ENCODE measurements at places on chromosomes 1 and 21.

DNA sequence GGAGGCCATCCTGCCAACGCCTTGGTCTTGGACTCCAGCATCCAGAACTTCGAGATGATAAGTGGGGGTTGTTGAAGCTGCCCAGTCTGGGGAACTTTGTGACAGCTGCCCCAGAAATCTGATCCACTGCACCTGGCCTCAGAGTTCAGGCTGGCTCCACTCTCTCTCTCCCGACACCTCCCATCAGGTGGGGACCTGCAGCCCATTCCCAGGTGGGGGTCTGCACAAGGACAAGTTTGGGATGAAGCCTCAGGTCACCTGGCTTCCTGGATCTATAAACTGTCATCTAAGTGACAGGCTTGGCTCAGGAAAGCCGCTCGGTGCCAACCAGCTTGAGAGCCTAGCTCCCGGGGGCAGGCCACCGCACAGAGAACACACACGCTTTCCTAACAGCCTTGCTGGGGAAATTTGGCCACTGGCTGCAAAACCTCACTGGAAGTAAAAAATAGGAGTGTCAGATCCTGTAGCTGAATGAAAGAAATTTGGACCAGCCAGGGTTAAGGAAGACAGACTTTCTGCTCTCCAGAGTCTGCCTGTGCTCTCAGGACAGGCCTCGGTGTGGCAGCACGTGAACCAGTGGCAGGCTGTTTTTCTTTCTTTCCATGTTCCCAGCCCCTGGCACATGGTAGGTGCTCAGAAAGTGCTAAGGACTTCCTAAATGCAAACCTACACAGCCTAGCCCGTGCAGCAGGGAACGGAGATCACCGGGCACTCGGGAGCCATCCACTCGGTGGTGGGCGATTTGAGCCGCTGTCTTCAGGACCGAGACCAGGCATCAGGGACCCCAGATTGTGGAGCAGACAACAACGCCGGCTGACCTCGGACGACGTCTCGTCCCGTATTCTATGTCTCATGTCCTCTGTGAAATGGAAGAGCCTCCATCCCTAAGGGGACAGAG is 42.6 kb upstream of the LBR start:
- DNase-seq: no peak

DNA sequence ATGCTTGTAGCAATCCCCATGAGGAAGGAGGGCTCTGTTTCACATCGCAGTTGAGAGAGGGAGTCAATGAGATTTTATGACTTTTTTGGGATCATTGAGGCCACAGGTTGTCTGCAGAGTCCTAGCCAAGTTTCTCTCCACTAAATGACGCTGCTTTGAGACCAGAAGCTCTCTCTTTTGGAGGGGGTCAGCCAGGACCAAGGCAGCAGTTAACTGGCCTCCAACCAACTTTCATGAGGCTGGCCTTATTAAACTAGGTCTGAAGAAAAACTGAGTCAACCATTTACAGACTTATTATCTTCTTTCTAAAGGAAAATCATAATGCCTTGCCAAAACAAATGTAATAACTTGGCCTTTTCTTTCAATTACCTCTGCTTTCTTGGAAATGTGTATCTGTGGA is 8.6 kb downstream of the WLS start:
- DNase-seq: no peak

GRCh38 chr1:84365225-84366221 is 32.8 kb upstream of the DNASE2B start:
- DNase-seq: no peak

- DNase-seq: no peak
Observed at GRCh38 chr21:38455403-38455802, 42.9 kb downstream of the ERG start.

GRCh38 chr1:92038695-92039346 is 9.0 kb downstream of the EPHX4 start:
- DNase-seq: no peak

DNA sequence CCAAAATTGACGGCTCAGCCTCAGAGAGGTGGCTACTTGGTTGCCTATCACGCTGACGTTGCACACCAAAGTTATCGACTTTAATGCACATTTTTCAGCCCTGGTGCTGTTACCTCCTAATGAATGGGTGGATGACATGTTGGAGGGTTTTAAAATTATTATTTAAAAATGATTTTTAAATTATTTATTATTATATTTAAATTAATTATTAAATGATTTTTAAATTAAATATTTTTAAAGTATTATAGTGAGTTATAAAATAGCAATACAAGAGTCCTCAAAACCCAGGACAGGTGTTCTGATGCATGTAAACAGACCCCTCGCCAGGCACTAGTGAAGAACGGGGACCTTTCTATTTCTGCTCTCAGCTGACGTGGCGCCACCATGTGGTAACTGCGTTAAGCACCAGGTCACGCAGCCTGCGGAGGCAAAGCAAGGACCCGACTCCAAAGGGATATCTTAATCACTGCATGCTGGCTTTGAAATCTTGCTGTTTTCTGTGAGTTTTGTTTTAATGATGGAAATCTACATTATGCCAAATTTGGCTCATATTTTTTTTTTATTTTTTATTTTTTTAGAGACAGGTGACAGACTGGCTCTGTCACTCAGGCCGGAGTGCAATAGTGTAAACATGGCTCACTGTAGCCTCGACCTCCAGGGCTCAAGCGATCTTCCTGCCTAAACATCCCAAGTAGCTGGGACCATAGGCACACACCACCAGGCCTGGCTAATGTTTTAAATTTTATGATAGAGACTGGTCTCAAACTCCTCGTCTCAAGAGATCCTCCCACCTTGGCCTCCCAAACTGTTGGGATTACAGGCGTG is 22.6 kb downstream of the CASP9 start:
- peak; percentile 48 for DNase-seq

DNA sequence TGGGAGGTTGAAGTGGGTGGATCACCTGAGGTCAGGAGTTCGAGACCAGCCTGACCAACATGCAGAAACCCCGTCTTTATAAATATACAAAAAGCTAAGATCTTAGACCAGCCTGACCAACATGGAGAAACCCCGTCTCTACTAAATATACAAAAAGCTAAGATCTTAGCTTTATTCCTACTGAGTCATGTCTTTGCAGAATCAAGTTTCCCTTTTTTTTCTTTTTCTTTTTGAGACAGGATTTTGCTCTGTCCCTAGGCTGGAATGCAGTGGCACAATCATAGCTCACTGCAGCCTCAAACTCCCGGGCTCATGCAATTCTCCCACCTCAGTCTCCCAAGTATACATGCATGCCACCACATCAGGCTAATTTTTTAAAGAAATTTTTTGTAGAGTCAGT is 21.4 kb downstream of the KDM5B start:
- no peak for DNase-seq

- no peak for DNase-seq
Observed at GRCh38 chr1:112251766-112252506, 144.1 kb upstream of the CTTNBP2NL start.

DNA sequence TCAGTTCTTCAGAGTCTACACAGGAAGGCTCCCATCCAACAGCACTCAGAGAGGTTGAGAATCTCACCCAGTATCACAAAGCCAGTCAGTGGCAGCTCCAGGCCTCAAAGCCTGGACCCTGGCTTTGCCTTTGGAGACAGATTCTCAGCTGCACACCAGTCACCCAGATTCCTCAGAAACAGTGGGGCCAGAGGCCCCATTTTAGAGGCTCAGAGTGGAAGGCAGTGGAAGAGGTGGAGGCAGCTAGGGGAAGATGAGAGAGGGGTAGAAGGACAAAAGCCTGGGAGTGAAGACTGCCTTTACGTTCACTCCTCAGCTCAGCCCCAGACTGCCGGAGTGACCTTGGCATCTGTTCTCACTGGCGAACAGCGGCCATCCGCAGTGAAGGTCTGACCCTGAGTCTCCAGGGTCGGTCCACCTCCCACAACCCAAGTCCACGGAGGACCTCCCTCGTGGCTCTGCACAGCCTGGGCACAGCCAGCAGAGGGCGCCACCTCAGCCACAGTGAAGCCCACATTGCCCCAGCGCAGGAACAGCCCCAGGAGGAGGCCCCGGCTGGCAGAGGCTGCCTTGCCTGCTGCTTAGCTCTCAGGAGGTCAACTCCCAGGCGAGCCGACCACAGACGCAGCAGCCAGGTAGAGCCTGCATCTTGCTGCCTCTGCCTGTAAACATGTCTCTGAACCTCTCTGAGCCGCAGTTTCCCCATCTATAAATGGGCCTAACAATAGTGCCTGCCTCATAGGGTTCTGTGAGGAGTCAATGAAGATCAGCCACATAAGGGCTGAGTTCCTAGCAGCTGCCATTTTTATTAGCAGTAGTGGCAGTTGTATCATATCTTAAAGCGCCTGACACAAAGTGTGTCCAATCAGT is 5.9 kb upstream of the FNDC5 start:
- peak; percentile 56 for DNase-seq

DNA sequence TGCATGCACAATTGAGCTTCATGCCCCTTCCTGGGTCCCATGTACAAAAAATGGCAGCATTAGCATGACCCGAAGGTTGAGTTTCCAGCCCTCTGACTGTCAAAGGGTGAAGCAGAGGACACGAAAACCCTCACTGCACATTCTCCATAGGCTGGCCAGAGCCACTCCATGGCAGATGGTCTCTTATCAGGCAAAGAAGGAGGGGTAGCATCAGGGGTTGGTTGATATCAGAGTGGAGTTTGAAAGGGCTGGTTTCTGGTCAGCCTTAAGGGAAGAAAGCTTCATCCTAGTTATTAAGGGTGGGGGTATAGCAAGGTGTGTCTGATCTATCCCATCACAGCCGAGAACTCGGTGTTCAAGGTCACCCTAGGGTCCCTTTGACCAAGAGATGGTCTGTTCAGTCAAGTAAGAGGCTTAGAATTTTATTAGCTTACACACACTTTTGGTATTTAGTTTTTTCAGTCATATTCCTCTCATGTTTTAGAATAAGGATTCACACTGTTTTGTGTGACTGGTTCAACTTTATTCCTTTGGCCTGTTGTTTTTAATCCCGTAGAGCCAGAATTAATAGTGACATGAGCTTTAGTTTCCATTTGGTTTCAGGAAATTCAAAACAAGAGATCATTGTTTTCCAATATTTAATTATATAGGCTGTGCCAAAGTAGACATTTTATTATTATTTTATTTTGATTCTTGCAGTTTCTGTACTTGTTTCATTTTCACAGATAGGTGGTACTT is 199.9 kb upstream of the FMN2 start:
- no peak for DNase-seq

DNA sequence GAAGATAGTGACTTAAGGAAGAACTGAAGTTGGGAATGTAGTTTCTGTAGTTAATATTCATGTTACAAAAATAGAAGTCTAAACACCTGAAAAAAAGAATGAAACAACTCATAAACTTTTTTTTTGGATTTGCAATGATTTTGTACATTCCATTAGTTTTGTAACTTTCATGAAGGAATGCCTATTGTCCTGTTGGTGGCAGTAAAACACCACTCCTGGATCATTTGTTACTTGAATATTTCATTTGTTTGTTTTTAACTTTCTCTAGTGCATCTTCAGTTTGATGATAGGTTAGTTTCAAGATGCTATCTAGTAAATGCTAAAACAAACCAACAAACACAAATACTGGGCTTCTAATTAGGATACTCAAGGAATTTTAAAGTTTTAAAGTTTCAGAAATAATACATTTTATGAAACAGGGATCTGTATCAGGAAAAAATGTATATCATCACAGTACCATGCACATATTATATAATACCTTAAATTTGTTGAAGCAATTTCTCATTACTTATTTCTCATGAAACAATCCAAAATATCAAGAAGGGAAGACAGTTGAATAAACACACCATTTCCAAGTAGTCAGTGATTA is 229.7 kb upstream of the CACYBP start:
- no peak for DNase-seq

- DNase-seq: no peak
Observed at GRCh38 chr1:163970699-163971098, 588.3 kb upstream of the PBX1 start.

DNA sequence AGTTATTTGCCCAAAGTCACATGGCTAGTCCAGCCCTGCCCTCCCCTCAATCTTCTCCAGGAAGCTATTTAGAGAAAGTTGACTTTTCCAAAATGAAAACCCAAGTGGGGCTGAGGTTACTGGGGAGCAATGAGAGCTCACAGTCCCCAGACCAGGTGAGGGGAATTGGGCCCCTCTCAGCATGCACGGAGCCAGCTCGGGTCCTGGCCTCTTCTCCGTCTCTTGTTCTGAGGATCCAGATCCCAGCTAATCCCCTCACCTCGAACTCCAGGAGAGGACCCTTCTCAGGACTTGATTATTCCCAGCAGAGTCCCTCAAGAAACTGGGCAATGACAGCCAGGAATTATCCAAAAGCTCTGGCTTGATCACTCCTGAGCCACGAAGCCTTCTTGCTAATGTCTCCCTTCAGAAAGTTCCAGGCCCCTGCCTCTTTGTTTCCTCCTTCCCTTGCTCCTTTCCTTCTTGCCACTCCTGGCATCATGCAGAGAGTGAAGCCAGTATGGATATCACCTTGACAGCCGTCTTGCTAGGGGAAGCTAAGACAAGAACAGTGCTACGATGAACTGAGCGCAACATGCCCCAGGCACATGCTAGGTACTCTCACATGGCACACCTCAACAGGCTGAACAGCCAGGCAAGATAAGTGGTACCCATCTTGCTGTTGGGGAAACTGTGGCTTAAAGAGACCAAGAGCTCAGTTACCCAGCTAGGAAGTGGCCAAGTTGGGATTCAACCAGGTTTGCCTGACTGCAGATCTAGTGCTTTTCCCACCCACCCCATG is 51.9 kb downstream of the KLHDC7A start:
- no peak for DNase-seq

DNA sequence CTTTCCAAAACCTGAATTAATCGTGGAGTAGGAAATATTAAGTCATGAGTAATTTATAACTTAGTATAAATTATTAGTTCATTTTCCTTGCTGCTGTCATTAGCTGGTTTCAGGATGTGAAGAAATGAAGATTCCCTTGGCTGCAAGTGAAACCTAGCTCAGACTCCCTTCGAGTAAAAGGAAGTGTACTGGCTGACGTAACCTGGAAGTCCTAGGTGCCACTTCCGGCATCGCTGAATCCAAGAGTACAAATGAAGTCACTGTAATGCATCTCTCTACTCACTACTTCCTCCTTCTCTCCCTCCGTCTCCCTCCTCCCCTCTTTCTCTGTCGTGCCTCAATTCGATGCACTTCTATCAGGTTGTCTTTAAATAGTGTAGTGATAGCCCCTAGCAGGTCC is 28.8 kb downstream of the ZP4 start:
- no peak for DNase-seq

GRCh38 chr21:26881504-26882228 is 36.5 kb upstream of the ADAMTS1 start:
- no peak for DNase-seq

DNA sequence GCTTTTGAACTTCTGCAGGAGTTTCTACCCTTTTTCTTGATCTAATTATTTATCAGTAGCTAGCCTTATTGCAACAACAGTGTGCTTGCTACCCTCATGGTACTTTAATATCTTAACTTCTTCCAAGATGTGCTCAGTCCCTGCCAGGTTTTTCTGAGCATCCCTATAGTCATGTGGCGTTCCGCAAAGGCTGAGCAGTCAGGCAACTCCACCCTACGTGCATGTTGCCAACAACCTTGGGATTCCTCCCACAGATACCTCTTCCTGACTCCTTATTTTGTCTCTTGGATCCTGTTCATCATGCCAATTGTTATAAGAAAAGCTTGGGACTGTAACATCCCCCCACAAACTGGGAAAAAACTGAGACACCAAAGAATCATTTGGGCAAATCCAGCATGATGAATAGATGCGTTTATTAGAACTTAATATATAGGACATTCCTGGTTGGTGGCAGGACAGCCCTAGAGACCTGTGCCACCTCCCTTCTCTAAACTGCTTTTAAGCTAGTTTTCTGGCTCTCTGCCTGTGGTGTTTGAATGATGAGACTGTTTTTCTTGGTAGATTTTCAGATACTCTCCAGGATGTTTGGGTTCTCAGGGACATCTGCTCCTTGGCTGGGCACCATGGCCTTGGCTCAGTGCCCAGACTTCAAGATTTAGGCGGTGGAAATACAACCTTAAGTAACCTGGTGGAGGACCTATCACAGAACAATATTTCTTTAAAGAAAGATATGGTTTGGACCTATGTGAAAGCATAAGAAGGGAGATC is 27.1 kb upstream of the KCTD3 start:
- DNase-seq: no peak
